ENCODE measurements at places on chromosomes 13 and 19.

DNA sequence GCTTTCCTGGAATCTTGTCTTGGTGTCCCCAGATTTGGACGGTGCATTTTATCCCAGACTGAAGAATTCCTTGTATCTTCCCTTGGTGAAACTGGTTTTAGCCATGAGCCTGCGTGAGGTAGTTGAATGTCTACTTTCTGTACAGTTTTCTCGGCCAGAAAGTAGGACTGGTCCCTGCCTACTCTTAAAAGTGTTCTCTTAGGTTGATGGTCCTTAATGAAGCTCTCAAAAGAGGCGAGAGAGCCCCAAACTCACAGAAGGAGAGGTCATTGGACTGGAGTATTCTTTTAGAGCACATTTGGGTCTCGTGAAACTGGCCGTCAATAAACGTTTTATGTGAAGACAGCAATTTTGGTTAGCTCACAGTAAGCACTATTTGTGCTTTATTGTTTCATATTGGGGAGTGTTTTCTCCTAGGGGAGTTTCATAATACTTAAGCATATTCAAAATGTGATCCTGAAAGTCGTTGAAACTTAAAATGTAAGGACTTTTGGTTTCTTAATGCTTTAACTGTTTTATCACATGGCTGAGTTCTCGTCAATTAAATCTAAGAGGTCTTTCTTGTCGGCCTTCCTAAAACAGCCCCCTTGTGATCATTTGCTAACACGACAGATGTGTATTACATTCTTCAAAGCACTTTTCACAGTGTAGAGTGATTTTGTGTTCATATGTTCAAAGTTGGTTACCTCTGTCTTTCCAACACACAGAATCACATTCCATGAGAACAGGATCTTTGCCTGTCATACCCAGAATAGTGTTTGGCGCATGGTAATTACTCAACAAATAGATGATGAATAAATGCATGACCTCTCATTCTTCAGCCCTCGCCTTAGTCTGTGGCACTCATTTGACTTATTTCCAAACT, 889 bp downstream of the GTF2F2 start:
- no peak for DNase-seq

- peak; percentile 47 for DNase-seq
Observed at GRCh38 chr13:76879203-76879882, 6.9 kb downstream of the KCTD12 start.

GRCh38 chr13:21973437-21974125, 302.7 kb downstream of the FGF9 start:
- DNase-seq = no peak

GRCh38 chr19:55299991-55300390, 16.2 kb downstream of the BRSK1 start:
- DNase-seq = no peak

DNA sequence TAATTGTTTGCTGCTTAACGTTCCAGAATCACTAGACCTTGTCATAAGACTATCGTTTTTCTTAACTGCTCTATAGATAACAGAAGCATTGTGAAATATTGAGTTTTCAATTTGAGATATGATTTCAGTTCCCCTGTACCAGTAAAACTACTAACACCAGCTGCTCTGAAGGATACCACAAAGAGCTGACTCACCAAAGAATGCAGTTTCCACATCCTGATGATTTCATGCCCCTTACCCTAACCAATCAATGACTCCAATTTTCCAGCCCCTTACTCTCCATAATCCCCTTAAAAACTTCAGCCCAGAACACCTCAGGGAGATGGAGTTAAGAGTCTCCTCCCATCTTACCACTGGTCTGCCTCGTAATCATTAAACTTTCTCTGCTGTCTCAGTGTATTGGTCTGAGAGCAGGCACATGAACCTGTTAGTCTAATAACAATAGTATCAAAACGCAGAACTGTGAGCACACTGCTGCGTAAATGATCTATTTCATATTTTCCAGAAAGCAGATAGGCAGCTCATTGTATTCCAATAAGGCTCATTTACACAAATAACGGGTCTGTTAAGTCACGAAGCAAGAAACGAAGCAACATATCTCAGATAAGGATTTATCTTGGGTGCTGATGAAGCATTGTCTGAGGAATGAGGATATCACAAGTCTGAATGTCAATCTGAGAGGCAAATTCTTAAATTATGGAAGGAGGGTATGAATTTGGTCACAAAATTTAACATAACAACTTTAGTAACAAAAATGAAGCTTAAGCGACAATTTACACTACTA, 14.1 kb upstream of the CCNA1 start:
- no peak for DNase-seq

DNA sequence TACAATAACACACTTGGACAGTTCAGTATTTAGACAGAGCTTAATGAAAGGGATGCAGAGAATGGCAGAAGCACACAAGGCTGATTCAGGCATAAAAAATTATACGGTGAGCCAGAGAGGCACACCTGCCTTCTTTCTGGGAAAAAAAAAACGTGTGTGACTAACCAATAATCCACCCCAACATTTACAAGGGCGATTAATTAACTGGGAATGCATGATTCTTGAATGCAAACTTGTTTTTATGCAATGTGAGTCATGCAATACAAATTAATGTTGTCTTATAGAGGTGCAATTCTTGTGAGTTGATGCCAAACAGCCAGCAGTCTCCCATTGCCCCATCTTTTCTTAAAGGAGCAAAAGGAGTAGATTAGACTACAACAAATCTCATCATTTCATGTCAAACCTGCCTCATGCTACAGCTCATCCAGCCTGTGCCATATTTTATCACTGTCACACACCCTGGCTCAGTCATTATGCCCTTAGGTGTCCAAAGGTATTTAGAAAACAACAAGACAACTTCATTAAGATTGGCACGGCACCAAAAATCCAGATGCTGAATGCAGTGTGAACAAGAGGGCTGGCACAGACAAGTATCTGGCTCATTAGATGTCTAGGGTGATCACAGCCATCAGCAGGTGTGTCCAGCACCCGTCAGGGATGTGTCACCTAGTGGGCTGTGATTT, 721.1 kb downstream of the EFNB2 start:
- no peak for DNase-seq

DNA sequence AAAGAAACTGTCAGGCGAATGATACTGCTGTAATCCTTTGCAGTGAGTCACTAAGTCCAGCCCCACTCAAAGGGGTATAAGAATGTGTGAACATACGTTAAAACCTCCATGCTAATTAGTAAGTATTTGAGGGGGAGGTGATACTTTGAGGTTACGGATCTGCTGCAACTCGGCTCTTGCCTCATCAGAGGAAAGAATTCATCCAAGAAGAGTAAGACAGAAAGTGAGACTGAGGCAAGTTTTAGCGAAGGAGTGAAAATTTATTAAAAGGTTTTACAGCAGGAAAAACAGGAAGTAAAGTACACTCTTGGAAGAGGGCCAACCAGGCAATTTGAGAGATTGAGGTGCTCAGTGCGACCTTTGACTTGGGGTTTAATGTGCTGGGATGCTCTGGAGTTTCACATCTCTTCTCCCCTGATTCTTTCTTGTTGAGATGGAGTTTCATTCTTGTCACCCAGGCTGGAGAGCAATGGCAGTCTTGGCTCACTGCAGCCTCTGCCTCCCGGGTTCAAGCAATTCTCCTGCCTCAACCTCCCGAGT, 9.8 kb downstream of the CLEC4M start:
- DNase-seq = no peak

- peak; percentile 95 for DNase-seq
Observed at GRCh38 chr19:18294467-18294864, 13.0 kb upstream of the JUND start.

All from effector CD4-positive, alpha-beta T cell (primary cell).